ENCODE measurements at places on chromosomes 7 and 10. TPM values are rescaled to one million over a fixed set of nuclear protein-coding genes. Genes with fewer than 3 reads are reported as not detected.

Gene UCN3
- 1.4 TPM for polyA plus RNA-seq

Gene PLXNA4
- 15.0 TPM for polyA plus RNA-seq

DNA sequence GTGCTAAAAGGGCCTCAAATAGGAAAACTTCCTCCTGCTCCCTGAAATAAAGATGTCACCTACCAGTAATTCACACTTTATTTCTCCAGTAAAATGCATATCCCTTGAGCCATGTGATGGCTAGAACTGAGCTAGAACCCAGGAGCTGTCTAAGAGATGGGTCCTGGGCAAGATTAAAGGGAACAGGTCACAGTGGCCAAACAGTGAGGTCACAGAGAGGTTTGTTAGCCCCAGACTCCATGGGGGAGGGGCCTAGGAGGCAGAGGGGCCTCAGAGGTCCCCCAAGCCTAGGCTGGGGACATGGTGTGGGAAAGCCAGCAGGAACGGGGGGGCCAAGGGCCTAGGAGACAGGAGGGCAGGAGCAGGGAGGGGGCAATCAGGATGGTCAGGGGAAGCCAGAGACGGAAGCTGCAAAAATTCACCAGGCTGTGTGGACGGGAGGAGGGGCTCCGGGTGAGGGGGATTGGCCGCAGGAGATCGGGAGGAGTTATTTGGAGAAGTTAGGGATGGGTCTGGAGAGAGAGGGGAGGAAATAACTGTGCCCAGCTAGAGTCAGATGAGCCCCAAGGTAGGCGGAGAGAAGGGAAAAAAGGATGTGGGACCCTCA lies 3.3 kb downstream of the FBXO24 start:
- DNase-seq, result no peak

- DNase-seq, result no peak
Measured at GRCh38 chr7:96189129-96189820, 132.6 kb downstream of the SLC25A13 start.

- DNase-seq, result no peak
Measured at GRCh38 chr7:4856336-4857057, 5.3 kb downstream of the PAPOLB start.

GRCh38 chr7:33500703-33501701 lies 371.6 kb downstream of the BBS9 start:
- DNase-seq, result no peak

DNA sequence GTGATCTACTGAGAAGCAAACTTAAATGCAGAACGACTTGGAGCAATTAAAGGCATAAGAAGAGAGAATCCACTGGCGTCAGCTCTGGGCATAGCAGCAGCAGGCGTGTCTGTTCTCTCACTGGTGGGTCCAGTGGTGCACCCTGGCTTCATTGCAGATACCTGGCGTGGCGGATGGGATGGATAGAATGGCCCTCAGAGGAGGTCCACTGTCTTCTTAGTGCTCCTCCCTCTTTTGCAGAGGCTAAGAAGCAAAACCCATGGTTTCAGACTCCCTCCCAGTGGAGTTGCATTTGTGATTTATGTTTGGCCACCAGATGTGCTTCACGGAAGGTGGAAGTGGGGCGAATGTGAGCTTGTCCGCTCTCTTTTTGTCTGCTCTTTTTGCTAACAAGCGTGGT lies 28.4 kb upstream of the PRKAG2 start:
- DNase-seq, result no peak

GRCh38 chr10:11209830-11210181 lies 192.1 kb downstream of the CELF2 start:
- DNase-seq, result no peak

GRCh38 chr7:98518159-98518947 lies 98.7 kb upstream of the NPTX2 start:
- DNase-seq, result no peak

DNA sequence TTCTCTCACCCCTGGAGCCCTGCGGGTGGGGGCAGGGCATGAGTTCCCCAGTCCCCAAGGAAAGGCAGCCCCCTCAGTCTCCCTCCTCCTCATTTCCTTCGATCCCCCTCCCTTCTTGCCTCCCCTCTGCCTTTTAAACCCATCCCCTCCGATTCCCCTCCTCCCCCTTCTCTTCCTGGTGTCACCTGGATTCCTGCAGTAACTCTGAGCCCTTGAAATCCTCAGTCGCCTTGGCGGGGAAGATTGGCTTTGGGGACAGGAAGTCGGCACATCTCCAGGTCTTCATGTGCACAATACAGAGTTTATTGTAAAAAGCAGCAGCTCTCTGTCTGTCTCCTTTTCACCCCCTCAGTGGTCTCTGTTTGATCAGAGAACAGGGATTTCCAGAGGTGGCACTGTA lies 1.3 kb upstream of the MUC12 start:
- no peak for DNase-seq

GRCh38 chr10:131174651-131175540 lies 136.6 kb downstream of the TCERG1L start:
- DNase-seq, result no peak

- DNase-seq, result no peak
Measured at GRCh38 chr7:120862987-120863590, 5.1 kb upstream of the TSPAN12 start.

DNA sequence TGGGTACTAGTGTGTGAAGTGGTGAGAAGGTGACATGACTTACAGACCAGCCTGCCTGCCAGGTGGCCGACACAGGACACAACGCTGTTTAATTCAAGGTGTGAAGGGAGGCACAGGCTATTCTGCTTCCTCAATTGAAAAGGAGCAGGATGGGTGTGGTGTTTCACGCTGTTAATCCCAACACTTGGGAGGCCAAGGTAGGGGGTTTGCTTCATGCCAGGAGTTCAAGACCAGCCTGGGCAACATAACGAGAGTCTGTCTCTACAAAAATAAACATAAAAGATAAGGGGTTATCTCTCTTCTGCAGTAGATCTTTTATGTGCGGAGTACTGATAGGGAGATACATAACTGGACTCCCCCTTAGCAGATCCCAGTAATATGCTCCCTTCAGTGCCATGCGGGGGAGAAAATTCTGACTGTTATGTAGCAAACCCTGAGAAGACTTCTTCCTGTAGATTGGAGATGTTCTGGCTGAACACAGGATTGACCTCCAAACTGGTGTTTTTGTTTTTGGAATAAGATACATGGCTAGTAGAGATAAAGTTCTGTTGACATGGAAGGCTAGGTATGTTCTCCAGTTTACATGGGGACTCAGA lies 63.2 kb downstream of the CCNY start:
- no peak for DNase-seq

GRCh38 chr7:103637094-103637493 lies 191.1 kb upstream of the SLC26A5 start:
- no peak for DNase-seq

DNA sequence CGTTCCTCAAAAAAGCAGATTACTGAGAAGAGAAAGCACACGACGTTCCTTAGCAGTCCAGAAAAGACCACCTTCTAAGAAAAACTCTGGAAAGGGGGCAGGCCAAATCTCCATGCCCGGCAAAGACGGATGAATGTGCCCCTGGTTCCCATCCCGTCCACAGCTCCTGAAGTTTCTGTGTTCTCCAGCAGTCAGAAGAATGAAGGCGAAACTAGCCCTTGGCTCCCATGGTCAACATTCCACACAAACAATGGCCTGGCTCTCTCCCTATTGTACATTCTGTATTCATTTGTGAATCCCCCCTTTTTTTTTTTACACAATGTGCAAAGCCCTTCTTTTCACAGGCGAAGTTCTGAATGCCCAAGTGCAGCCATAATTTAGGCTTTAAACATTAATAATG lies 5.3 kb downstream of the CTBP2 start:
- no peak for DNase-seq

DNA sequence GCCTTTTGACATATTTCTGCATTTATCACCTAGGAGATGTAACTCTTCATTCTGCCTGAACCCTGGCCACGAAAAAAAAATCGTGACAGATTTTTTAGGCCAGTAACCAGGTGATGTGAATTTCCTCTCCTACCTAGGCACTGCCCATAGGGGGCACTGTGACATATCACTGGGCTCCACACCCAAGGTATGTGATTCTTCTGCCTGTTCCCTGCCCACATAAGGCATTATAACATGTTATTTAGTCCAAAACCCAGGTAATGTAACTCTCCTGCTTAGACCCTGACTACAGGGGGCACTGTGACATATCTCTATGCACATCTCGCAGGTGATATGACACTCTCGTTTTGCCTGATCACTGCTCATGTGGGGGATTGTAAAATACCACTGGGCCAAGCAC lies 29.5 kb upstream of the ZNF107 start:
- no peak for DNase-seq

DNA sequence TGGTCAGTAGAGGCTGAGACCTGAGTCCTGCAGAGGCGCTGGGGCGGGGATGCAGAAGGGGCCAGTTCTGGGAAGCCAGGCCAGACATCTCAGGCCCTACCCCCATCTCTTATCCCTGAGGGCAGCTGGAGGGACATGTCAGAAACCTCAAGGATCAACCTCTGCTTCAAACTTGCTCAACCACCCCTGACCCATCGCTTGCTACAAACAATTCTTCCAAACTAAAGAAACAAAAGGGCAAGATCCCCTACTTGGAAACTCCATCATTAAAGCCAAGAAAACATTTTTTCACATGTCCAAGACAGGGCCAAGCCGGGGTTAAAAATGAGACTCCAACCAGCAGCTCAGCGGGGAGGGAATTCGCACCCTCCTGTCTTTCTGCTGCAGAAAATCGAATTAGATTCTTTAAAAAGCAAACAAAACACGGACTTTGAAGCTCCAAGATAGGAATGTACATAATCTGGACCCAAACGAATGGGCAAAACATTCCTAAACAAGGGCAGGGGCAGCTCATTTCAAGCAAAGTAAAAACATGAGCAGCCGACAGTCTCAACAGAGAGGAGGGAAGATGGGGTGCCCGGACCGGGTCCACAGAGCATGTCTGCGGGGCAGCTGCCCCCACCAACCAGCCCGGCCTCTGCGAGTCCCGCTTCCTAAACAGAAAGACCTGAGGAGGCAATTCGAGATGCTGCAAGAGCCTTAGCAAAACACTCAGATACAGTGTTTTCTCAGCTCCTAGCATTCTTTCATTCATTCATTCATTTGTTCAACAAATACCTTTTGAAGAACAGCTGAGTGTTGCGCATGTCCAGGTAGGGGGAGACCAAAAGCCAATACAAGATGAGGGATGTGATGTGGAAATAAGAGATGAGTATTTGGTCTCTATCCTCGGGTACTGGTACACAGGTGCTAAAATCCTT lies 44.8 kb downstream of the CHST15 start:
- no peak for DNase-seq
